ENCODE measurements at places on chromosomes 7 and 10.

DNA sequence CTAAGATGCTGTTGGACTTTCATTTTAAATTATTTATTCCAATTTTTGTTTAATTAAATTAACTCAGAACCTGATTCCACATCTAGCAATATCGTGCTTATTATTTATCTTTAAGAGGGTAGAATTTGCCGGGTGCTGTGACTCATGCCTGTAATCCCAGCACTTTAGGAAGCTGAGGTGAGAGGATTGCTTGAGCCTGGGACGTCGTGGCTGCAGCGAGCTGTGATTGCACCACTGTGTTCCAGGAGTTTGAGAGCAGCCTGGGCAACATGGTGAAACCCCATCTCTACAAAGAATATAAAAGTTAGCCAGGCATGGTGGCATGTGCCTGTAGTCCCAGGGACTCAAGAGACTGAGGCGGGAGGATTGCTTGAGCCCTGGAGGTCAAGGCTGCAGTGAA is 47.8 kb downstream of the ZFAND4 start:
- peak; percentile 65 for DNase-seq

DNA sequence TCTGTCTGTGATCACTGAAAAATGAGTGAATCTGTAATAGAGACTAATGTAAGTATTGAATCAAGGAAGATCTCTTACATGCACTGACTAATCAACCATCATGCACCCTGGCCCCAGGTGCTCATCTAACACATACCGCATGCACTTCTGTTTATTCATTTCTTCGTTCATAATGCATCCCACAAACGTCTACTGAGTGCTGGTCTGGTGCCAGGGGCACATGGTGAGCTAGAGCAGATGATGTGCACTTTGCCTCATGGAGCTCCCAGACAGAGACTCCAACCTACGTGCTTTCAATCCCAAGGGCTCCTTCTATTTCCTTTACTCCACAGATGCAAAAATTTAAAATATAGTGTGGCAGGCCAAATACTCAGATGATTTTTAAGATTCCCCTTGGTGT is 10.7 kb downstream of the C10orf90 start:
- DNase-seq = no peak

GRCh38 chr10:126459878-126460481 is 71.7 kb upstream of the ADAM12 start:
- DNase-seq = peak; percentile 84

DNA sequence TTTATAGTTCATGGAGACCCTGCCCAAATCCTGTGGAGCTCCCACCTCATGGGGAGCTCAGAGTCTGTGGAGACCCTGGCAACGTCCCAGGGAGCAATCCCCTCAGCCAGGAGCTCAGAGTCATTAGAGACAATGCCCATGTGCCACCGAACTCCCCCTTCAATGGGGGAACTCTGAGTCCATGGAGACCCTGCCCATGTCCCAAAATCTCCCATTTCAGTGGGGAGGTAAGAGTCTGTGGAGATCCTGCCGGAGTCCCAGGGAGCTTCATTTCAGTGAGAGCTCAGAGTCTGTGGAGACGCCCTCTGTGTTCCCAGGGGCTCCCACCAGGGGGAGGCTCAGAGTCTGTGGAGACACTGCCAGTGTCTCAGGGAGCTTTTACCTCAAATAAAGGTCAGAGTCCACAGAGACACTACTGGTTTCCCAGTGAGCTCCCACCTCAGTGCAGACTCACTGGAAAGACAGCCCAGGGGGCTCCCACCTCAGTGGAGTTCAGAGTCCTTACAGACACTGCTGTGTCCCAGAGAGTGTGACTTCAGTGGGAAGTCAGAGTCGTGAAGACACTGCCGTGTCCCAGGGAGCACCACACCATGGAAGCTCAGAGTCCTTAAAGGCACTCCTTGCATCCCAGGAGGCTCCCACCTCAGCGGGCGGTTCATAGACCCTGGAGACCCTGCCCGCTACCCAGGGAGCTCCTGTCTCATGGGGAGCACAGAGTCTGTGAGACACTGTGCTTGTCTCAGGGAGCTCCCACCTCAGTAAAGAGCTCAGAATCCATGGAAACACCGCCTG is 5.0 kb downstream of the MYO1G start:
- DNase-seq = no peak

DNA sequence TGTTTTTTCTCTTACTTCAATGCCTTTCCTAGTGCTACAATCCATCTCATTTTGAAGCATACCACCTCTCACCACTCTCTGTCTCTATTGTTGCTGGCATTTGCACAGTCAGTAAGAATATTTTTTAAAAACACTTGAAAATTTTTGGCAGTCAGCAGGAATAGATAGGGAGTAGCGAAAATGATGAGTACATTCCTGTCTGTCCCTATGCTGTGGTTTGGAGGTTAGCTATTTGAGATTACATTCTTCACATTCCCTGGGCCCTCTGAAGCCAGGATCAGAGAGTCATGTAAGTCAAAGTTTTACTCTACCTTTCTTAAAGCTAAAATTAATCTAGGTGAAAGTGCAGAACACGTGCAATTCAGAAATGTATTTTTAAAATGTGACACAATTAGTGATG is 53.0 kb upstream of the MAGI2 start:
- peak; percentile 80 for DNase-seq

- no peak for DNase-seq
These were observed 232.6 kb downstream of the REEP3 start for GRCh38 chr10:63753808-63754207.

GRCh38 chr7:76257973-76258372 is 44.5 kb upstream of the HSPB1 start:
- DNase-seq = no peak

DNA sequence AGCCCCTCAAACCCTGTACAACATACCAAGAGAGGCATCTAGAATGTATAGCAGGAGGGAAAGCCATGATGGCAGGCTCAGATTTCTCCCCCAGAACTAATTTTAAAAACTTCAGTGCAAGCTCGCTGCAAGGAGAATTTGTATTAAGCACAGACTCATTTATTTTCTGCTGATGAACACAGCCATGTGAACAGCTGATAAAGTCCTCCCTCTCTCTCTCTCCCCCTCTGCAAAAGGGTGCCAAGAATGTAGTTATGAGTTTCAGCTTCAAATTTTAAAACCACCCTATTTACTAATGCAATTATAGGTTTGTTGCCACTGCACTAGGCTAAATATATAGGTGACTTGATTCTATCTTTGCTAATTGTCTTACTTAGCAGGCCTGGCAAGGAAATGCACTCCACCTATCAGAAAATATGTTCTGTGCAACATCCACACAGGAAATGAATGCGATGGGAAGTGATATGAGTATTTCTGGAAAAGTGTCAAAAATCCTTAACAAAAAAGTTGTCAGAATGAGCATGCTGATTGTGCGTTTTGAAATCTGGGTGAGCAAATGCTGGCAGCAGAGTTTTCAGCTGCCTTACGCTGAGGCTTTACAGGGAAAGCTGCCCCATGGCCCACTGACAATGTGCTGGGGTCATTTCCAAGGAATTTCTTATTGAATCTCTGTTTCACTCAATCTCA is 43.4 kb upstream of the GHITM start:
- peak; percentile 2 for DNase-seq

DNA sequence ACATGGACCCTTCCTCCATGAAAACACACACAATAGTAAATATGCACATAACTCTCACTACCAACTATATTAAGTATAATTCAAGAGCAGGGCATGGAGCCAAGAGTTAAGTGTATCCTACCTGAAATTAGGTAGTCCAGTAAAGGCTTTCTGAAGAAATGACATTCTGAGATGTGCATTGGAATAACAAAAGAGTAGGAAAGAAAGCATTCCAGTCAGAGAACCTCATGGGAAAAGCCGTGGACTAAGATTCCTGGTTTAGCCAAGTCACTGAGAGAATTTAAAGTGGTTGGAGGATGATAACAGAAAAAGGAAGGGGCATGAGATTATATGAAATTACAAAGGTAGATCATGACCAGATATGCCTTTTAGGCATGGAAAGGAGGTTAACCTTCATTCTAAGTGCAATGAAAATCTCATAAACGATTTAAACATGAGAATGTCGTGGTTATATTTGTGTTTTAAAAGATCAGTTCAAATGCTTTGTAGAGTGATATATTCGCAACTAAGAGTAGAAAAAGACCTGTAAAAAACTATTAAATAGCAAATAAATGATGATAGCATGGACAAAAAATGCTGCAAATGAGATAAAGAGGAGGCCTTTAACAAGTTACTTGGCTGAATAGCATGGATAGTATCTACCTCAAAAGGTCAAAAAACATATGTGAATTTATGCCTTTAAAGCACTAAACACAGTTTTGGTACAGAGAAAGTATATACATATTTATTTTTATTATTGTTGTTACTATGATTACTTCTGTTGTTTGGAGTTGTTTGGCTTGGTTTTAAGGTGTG is 767.4 kb upstream of the GHITM start:
- DNase-seq = no peak

DNA sequence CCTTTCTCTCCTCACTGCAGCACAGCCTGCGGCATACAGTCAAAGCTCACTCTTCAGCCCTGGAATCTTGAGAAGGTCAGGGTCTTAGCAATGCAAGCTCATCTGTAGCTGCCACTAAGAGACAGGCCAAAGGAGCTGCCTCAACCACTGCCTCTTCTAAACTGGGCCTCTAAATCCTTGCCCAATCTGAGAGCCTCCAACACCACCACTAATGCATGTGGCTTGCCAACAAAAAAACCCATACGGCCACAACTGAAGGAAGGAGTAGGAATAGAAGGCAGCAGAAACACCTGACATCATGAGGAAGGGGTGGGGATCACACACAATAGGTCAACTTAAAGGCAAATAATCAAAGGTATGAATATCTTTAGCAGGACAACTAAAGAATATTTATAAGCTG is 183.8 kb downstream of the SRPK2 start:
- DNase-seq = no peak

DNA sequence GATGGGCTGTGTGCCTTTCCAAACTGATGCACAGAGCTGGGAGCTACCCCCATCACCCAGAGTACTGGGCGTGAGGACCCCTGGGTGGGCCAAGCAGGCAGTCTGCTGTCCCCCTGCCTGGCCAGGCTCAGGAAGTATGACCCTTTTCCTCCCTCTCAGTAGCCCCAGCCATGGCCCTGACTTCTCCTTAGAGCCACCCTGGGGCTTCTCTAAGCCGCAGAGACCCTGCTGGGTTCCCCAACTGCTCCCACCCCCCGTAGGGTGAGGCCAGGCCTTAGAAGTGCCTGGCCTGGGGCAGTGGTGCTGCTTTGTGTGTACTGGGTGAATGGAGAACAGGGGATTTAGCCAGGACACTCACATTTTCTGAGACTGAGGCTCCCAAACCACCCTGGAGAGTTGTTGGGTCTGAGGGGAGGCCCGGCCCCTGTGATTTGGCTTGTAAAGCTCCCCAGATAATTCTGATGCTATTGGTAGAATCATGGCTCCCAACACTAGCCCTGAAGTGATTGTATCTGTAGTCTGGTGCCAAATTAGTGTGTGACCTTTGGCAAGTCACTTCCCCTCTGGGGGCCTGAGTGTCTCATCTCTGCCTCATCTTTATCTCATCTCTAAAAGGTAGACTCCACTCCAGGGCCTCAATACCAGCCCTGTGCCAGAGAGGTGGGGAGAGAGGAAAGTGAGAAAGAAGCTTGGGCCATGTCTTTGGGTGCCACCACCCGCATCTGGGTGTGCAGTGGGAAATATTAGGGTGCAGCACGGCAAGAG is 99.7 kb upstream of the PPIF start:
- no peak for DNase-seq

DNA sequence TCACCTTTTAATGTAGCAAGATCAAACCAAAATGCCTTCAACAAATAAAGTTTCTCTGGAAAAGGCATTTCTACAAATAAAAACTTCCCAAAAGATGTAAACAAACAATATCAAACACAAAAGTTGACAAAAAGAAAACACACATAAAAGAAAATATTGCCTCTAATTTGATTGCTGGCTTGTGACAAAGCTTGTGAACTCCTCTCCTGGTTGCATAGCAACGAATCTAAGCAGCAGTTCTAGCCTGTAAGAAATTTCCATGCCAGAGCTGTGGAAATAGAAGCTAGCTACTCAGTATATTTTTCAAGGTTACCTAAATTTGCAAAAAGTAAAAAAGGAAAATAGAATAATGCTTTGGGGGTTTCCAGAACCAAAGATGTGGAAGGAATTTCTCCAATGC is 173.9 kb upstream of the CDK1 start:
- peak; percentile 35 for DNase-seq

DNA sequence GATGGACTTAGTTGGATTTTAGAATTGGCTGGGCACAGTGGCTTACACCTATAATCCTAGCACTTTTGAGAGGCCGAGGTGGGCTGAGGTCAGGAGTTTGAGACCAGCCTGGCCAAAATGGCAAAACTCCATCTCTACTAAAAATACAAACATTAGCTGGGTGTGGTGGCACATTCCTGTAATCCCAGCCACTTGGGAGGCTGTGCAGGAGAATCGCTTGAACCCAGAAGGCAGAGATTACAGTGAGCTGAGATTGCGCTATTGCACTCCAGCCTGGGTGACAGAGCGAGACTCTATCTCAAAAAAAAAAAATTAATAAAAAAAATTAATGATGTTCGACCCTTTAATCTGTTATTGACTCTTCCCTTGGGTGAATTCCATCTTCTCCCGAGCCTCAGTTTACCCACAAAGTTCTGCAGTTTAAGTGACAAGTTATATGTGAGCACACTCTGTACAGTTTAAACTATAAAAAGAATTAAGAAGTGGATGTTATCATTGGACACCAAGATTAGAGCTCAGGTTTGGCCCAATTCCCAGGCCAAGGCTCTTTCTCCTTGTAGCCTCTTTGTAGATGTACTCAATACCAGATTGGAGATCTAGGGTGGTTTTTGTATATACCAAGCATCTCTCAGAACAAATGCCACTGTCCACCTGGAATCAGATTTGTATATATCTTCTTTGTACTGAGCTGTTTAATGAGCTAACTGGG is 15.0 kb downstream of the KAT6B start:
- DNase-seq = peak; percentile 60

- no peak for DNase-seq
These were observed 1.4 kb downstream of the GIMAP5 start for GRCh38 chr7:150738591-150739001.

DNA sequence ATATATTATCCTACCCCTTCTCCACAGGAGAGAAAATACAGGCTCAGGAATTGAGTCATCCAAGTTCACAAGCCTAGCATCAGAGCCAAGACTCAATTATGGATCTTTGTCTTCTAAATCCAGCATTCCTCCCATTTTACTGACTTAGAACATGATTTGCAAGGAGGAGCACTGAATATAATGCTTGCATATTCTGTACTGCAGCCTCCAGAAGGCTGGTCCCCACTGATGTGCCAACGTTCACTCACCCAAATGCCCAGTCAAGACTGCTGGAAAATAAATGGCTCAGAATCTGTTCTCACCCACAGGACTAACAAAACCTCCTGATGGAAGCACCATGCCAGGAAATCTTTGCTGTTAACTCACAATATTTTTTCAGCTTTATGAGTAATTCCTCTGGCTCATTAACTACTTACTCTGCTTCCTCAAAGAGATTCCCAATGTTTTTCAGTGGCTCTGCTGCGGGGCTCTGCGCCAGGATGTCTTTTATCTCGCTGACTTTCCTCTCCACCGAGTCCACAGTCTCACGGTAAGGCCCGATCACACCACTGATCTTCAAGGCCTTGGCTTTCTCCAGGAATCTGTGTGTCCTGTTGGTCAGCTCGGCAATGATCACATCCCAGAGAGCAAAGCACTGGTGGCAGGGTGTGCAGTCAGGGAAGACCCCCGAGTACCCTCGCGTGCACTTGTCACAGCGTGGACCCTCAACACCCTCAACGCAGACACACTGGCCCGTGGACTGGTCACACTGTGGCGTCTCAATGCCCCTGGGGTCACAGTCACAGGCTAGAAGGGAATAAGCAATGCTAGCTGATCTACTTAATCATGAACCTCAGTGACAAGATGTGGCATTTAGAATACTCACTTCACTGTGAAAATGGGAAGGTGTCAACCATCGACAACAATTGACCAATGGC is 48.8 kb downstream of the DLD start:
- peak; percentile 69 for DNase-seq

- DNase-seq = peak; percentile 80
These were observed 17.5 kb downstream of the ACTA2 start for GRCh38 chr10:88934900-88935672.

All from iris pigment epithelial cell (primary cell).